Epithelial cell of proximal tubule (primary cell): ENCODE measurements at places on chromosomes 3 and 15. TPM values are rescaled to one million over a fixed set of nuclear protein-coding genes. Genes with fewer than 3 reads are reported as not detected.

- DNase-seq: no peak
Observed at GRCh38 chr3:178465260-178466180, 70.7 kb upstream of the KCNMB2 start.

DNA sequence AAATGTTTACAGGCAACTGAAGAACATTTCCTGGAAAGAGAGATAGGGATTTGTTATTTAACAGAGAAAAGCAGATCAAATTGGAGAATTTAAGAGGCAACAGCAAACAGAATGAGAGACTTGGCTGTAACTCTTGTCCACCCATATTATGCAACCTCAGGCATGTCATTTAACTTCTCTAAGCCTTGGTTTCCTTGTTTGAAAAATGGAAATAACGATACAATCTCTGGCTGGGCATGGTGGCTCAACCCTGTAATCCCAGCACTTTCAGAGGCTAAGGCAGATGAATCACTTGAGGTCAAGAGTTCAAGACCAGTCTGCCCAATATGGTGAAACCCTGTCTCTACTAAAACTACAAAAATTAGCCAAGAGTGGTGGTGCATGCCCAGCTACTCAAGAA, 23.7 kb downstream of the ARRDC4 start:
- DNase-seq: no peak

GRCh38 chr3:156109989-156110388, 10.4 kb upstream of the KCNAB1 start:
- no peak for DNase-seq

DNA sequence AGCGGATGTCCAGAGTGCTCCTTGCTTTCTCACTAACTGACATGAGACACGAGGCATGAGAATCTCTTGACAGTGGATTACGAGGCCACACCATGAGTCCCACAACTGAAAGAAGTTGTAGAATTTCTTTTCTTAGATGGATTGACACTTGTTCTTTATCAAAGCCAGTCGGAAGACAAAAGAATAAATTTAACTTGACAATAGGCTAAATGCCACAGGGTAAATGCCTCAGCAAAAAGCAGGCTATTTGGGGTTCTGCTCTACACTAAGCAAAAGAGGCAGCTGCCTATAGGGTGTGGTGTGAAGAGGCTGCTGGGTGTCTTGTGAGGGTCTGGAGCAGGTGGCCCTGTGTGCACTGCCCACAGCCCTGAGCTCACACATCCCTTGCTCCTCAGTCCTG, 135.1 kb upstream of the SEMA6D start:
- no peak for DNase-seq

DNA sequence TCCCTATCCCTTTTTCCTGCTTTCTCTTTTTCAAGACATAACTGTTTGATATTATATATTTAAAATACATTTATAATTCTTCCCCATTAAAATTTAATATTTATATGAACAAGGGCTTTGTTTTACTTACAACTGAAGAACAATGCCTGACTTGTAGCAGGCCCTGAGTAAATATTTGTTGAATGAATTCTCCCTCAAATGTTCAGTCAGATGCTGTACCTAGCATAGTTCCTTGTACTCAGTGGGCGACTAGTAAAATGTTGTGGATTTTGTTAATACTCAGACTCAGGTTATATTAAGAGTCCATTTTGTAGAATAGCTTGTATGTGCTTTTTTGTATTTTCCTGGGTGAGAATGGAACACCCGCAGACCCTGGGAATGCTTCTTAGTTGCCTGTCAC, 69.1 kb downstream of the SEC22A start:
- no peak for DNase-seq

DNA sequence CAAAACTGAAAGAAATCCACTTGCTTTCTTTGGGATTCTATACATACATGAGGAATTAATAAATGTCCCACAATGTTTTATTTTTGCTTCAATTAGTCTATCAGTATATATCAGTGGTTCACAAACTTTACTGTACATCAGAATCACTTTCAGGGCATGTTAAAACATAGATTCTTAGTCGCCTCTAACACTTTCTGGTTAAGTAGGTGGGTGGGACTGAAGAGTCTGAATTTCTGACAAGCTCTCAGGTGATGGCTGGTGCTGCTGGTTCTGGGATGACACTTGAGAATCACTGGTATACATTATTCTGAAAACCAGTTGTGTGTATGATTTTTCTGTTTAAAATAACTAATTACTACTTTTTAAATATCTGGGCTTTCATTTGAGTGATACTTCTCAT, 393.3 kb downstream of the TBC1D5 start:
- no peak for DNase-seq

- no peak for DNase-seq
Observed at GRCh38 chr15:40550341-40551037, 14.4 kb downstream of the CCDC32 start.

GRCh38 chr15:23441204-23441603, 5.8 kb downstream of the GOLGA6L2 start:
- no peak for DNase-seq

DNA sequence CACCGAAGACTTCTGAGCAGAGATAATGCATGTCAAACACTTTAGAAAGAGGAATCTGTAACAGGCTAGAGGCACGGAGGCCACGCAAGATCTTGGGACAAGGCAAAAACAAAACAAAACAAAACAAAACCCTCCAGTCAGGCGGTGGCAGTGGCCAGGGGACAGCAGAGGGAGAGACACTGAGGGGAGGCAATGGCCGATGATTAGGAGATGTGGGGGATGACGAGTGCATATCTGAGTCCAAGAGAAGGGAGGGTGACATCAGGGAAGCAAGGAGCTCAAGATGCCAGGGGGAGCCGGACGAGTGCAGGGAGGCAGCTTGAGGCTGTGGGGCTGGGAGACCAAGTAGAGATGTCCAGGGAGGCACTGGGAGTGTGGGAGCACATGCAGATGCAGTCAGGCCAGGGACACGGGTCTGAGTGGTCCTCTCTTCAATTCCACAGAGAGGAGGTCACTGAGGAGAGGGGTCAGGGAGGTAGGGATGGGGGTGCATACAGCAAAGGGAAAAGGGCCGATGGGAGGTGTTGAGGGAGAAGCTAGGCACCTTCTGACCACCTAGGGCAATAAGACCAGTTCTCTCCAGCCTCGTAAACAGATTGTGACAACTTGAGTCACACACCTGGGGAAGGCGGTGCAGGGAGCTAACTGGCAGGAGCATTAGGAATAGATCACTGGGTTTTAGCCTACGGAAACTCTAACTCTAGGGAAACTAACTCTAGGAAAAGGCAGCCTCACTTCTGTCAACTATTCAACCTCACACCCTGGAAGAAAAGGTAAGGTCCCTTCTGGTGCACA, 29.6 kb downstream of the SLCO2A1 start:
- DNase-seq: no peak

DNA sequence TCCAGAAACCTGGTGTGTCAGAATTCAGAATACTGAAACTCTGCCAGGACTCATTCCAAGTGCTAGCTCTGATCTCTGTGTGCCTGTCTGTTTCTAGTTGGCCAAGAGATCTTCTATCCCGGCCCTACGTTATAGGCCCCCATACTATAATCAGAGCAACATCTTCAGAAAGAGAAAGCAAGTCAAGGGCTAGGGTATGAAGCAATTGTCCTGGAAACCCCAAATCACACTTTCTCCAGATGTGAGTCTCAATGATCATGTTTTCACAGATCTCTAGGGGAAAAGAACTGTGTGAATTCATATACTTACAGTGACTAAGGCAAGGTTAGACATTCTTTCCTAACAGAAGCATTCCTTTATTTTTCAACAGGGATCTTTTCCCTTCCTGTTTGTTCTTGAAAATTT, 309.7 kb downstream of the SLC9A9 start:
- no peak for DNase-seq

Gene CFAP91
- total RNA-seq: 2.1 and 2.2 TPM in 2 replicates

Gene MOBP
- 0.35 TPM in 1 of 2 replicates, not detected in the other for total RNA-seq

Gene C3orf62
- total RNA-seq: 0.51 and 0.92 TPM in 2 replicates

Gene SLC24A5
- total RNA-seq: not detected in 2 replicates

Gene TMC3
- total RNA-seq: not detected in 2 replicates

Gene TF
- under 0.01 TPM in 1 of 2 replicates, not detected in the other for total RNA-seq

Gene AADACL2
- total RNA-seq: not detected in 2 replicates

Gene ATP8B4
- total RNA-seq: not detected in 2 replicates
